EH (cell line): ENCODE measurements at places on chromosomes 16 and 17.

DNA sequence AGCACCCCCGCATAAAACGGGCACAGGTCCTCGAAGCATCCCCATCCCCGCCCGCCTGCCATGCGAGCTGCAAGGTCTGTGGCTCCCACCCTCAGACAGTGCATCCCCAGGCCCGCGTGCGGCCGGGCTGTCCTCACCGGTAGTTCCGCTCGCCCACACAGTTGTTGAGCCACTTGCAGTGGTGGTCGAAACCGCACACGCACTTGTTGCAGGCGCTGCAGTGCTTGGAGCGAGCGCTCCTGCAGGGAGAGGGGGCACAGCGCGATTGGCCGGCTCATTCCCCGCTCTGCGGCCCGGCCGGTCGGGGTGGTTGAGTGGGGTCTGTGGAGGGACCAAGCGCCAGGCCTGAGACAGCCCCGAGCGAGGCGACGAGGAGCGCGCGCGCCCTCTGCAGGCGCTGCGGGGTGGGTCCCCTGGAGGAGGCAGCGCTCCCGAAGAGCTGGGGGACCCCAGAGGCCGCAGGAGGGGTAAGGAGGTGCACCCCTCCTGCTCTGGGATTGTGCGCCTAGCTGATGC is 6.0 kb upstream of the TPPP3 start:
- DNase-seq: no peak

DNA sequence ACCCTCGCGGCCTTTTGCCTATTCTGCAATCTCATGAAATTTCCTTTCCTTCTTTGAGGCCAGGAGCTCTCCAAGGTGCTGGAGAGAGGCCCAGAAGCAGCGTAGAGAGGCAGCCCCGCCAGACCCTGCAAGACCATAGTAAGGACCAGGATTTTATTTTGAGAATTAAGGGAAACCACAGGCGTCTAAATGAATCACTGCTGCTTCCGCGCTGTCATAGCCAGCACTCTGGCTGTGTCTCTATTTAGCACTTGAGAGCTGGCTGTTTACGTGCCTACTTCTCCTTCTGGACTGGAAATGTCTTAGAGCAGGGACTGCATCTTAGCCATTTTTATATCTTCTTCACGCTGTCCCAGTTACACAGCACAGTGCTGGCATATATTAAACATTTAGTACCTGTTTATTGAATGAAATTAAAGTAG is 37.6 kb upstream of the PIRT start:
- peak; percentile 12 for DNase-seq

DNA sequence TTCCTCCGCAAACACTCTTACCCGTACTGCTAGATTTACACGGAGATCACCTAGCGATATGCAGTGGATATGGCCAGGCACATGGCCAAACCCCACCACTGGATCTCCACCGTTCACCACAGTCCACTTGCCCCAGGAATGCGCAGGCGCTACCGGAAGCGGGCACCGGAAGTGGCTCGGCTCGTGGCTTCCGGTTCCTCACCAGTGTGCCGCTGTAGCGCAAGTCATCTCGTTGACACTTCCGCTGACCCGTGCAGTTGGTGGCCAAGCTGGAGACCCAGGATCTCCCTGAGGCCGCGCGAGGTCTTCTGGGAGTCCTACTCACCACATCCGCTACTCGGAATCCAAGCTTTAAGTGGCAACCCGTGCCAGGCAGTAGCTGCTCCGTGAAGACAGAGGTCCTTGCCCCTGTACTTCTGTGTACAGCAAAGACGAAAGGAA is 11.5 kb downstream of the ZNF597 start:
- peak; percentile 73 for DNase-seq

- no peak for DNase-seq
Measured at GRCh38 chr17:60149691-60150582, at the start of gene CA4. Gene CA4, plus strand, starts transcription at chr17:60149973. Its CDS starts 62 bp downstream, at chr17:60150035.

GRCh38 chr16:1830213-1830612 is 3.2 kb downstream of the FAHD1 start:
- DNase-seq: no peak

DNA sequence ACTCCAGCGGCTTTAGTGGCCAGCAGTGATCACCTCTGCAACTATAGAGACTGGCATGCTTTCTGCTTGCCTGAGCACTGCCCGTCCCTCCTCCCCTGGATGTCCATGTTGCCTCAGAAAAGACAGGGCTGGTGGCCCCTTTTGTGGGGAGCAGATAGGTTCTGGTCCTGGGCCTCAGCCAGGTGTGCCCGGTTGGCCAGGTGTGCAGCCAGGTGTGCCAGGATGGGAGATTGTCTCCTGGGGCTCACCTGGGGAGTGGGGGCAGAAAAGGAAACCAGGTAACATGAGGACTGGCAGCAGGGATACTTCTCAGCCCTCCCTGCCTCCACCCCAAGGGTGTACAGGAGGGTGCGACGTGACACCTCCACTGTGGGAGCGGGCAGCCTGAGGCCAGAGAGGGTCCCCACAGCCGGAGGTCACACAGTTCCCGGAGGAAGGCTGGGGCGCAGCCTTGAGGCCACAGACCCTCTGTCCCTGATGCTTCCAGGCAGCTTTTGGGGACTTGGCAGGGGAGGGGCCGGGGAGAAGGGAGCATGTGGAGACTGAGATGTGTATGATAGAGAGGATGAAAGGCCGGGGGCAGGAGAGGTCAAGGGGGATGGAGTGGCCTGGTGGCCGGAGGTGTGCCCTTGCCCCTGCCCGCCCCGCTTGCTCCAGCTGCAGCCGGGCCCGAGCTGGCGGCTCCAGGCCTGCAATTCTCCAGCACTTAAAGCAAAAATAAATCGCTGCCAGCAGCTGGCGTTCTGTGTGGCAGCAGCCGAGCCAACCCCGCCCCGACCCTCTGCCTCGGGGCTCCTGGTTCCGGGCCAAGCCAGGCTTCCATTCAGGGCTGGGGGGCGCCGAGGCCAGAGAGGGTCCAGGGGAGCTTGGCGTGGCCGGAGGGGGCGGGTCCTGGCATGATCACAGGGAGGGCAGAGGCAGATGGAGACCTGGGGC is 6.7 kb downstream of the KCNJ12 start:
- DNase-seq: no peak

GRCh38 chr17:37744961-37745800 is at the start of gene HNF1B:
Gene HNF1B, minus strand, starts transcription at chr17:37745059. Its CDS starts 175 bp downstream, at chr17:37744884.
- DNase-seq: no peak

- no peak for DNase-seq
Measured at GRCh38 chr16:88003736-88004135, 52.5 kb downstream of the BANP start.

DNA sequence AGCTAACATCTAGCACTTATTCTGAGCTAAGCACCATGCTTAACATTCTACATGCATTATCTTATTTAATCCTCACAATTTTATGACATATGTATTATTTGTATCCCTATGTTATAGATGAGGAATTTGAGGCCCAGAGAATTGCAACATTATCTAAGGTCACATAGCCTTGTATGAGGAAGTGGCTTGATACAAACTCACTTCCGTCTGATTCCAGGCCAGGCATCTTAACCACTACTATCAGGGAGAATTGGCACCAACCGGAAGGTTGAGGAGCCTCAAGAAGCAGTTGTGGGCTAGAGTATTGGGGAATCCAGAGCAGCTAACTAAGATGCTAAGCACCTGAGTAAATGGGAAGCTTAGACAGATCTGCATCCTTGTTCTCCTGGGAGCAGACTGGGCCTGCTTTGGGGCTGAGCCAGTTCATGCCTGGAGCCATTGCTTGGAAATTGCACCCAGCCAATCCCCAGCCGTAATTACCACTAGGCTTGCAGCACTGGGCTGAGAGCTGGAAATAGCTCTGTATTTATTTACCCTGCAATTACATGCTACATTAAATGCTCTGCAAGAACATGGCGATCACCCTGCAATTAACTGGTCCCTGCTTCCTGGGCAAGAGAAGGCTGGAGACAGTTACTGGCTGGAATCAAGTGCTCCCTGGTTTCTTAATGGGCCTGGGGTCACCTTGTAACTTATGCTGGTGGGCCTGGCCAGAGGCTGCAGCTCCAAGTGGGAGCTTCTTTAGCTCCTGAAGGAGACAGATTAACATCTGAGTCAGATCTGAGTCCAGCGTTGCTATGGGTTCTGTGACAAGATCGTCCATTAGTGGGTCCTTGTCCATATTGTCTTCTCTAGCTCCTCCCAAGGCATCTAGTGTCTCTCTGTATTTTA is 273.1 kb upstream of the CCL2 start:
- no peak for DNase-seq

DNA sequence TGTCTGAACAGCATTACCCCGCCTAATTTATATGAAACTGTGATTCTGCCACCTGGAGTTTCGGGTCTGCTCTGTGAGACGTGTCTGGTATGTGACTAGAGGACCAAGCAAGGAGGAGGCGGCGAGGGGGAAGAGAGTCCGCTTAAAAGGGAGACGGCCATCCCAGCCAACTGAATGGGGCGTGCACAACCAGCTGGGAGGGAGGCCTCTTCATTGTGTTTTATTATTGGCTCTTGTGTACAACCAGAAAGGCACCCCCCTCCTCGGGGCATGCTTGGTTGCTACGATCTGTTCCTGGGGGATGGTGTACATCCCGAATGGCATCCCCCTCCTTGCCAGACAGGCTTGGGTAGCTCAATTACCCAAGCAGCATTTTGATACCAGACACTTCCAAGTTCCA is 384.5 kb upstream of the SALL1 start:
- DNase-seq: no peak

GRCh38 chr17:59381716-59382570 is 50.5 kb downstream of the YPEL2 start:
- no peak for DNase-seq

- no peak for DNase-seq
Measured at GRCh38 chr17:78838574-78839005, 2.0 kb downstream of the USP36 start.

GRCh38 chr16:80019395-80019794 is 418.9 kb upstream of the MAF start:
- no peak for DNase-seq

GRCh38 chr17:9414471-9414870 is 161.1 kb downstream of the STX8 start:
- no peak for DNase-seq

DNA sequence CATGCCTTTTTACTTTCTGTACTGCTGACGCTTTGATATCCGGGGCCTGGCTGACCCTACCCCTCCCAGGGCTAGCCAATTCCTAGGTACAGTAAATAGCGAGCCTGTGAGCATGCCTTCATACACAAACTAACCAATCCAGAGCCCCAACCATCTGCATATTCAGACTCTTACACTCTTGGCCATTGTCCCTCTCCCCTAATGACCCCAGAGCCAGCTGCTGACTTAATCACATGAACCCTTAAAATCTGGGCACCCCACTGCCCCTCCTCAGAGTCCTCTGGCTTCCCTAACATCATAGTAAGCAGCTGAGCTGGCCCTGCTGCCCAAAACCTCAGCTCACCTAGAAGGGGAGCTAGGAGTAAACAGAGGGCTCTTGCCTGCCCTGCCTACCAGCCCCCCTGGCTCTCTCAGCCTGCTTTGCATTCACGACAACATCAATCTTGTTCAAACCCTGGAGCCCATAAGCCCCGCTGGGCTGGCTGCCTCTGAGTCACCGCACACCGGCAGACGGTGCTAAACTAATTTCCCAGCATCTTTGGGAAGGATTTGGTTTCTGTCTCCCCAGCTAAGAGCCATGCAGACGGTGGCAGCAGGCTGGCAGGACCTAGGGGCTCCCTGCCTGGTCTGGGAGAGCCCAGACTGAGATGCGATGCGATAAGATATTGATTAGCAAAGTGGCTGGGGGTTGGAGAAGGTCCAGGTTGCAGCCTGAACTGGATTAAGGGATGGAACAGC is 63.2 kb downstream of the CLEC19A start:
- no peak for DNase-seq

DNA sequence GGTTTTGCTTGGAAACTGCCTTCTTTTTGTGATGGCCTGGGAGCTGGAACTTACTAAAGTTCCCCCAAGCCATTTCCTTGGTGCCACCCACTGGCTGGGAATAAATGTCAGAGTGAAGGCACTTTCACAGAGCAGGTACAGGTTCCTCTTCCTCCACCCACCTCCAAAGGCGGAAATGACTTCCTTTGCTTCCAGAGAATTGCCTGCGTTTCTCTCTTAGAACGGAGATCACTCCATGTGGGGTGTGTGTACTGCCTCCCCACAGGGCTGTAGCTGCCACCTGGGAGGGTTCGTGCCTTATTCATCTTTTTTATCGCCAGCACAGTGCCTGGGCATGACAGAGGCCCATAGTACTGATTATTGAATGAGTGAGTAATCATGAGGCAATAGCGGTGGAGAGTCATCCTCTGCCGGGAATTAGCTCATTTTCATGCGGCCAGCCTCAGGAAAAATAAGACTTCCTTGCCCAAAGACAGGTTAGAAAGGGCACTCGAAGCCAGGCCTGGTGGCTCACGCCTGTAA is 32.2 kb upstream of the HAS3 start:
- peak; percentile 87 for DNase-seq

DNA sequence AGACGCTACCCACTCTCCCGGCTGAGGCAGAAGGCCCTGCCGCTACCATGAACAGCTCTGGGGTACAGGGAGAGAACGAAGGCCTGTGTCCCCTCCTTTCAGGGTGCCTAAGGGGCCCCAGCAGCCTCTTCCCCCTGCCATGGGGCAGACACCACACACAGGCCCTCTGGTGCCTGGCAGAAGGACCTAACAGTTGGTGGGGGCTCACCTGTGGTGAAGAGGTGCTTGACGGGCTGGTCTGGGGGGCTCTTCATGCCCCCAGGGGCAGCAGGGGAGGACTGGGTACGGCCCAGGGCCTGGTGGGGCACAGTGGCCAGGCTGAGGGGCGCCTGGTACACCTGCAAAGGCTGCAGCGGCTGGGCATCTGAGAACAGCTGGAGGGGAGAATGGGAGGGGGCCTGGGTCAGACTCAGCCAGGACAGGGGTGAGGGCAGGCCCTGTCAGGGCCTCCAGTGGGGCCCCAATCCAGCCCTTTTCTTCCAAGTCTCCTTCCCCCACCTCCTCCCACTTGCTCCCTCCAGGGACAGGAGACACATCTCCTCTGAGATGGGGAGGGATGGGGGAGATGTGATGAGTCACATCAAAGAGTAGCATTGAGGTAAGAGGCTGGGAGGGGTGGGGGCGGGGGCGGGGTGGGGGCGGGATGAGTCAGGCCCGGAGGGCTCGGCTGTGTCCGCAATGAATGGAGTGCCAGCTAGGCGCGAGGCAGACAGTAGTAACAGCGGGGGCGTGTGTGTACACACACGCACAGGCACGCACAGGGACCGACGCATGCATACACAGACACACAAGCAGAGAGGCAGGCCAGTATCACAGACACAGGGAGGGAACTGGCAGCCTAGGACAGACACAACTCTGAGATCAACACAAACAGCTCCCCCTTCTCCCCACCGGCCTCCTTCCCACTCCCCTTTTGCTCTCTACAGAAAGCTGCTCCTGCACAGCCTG is 16.1 kb downstream of the G6PC3 start:
- DNase-seq: peak; percentile 94

GRCh38 chr16:81608523-81609209 is 164.1 kb downstream of the CMIP start:
- peak; percentile 69 for DNase-seq

DNA sequence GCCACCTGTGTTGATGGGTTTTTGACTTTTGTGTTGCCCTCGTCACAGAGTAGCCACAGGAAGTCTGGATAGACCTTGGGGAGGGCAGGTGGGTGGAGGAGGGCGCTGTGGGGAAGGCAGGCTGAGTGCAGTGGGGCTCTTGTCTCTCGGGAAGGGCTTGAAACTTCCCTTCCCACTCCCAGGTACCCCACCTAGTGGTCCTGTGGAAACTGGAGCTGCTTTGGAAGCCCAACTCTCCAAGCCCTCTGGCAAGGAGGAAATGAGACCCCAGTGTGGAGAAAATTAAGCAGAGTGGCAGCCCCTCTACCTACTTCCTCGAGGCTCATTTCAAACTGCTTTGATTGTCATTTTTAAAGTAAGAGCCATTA is 9.2 kb downstream of the CA5A start:
- no peak for DNase-seq

- no peak for DNase-seq
Measured at GRCh38 chr17:12580640-12581039, 85.0 kb upstream of the MYOCD start.

- peak; percentile 11 for DNase-seq
Measured at GRCh38 chr16:54846766-54847165, 83.9 kb upstream of the IRX5 start.
